Stimulated activated CD4-positive, alpha-beta T cell treated with anti-CD3 and anti-CD28 coated beads, Interleukin-1b, Interleukin-23, amount 100 ng/mL, for 1 hour (primary cell): ENCODE measurements at places on chromosomes 4 and X.

GRCh38 chr4:84481860-84482245 lies 17.2 kb downstream of the NKX6-1 start:
- no peak for DNase-seq

DNA sequence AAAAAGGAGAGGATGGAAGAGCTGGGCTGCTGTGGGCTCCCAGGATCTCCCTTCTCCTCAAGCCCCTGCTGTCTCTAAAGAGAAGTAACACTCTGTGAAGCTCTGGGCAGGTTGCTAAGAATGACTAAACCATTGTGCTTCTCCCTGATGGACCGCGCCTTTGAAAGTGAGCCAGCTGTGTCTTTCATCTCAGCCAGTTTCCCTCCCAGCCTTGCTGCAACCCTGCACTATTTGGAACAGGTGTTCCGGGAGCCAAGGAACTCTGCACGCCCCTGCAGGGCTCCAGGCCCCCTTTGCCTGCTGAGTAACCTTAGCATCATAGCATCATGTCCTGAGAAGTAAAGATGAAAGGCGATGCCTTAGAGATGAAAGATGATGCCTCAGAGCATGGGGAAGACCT lies 39.7 kb downstream of the SMIM20 start:
- DNase-seq: no peak

GRCh38 chr4:182754895-182755294 lies 162.3 kb downstream of the DCTD start:
- no peak for DNase-seq

GRCh38 chr4:97412331-97412730 lies 730.9 kb downstream of the STPG2 start:
- no peak for DNase-seq

- DNase-seq: no peak
Measured at GRCh38 chr4:66842026-66842723, 703.1 kb downstream of the CENPC start.

- DNase-seq: no peak
Measured at GRCh38 chr4:80239480-80240150, 26.8 kb upstream of the FGF5 start.

DNA sequence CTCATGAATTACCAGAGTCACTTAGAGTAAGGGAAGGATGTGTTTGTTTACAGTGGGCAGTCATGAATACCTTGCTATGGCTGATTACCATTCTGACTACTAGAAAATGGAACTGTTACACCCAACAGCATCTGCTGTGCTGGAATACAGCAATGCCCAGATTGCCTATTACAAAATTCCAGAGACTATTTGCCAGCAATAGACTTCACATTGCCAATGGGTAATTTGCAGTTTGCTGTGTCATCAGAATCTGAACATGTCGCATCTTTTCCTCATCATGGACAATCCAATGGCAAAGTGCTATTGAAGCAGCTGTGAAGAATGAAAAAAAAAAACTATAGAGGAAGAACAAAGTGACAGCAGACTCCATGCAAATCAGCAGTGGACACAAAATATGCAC lies 356.6 kb downstream of the CXXC4 start:
- DNase-seq: no peak

GRCh38 chrX:96004386-96004785 lies 680.3 kb upstream of the DIAPH2 start:
- DNase-seq: no peak

DNA sequence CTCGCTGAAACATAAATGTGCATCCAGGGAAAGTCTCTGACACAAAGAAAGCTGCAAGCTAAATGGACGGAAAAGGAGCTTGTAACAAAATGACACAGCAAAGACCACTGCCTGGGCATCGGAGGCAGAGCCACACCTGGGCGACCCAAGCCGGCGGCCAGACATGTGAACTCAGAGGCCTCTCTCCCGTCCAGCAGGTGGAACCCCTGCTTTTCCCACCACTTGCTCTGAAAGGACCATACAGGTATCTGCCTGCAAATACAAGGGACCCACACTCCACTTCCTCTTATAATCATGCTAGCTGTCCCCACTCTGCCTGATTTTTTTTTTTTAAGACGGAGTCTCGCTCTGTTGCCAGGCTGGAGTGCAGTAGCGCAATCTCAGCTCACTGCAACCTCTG lies 12.0 kb downstream of the CPLX1 start:
- no peak for DNase-seq

DNA sequence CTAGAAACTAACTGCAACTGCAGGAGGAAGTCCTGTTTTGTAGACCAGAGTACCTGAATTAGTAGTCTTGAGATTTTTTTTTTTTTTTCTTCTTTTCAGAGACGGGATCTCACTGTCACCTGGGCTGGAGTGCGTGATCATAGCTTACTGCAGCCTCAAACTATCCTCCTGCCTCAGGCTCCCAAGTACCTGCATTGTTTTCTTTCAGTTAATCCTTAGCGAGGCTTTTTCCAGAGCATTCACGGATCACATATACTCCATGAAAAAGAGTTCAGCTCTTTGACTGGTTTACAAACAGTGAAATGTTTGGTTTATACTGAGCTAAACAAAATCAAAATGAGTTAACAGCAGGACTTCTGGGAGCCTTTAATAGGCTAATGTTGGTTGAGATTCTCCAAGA lies 45.8 kb downstream of the KLHL15 start:
- no peak for DNase-seq

- DNase-seq: no peak
Measured at GRCh38 chrX:108584617-108585211, 145.1 kb downstream of the COL4A5 start.

DNA sequence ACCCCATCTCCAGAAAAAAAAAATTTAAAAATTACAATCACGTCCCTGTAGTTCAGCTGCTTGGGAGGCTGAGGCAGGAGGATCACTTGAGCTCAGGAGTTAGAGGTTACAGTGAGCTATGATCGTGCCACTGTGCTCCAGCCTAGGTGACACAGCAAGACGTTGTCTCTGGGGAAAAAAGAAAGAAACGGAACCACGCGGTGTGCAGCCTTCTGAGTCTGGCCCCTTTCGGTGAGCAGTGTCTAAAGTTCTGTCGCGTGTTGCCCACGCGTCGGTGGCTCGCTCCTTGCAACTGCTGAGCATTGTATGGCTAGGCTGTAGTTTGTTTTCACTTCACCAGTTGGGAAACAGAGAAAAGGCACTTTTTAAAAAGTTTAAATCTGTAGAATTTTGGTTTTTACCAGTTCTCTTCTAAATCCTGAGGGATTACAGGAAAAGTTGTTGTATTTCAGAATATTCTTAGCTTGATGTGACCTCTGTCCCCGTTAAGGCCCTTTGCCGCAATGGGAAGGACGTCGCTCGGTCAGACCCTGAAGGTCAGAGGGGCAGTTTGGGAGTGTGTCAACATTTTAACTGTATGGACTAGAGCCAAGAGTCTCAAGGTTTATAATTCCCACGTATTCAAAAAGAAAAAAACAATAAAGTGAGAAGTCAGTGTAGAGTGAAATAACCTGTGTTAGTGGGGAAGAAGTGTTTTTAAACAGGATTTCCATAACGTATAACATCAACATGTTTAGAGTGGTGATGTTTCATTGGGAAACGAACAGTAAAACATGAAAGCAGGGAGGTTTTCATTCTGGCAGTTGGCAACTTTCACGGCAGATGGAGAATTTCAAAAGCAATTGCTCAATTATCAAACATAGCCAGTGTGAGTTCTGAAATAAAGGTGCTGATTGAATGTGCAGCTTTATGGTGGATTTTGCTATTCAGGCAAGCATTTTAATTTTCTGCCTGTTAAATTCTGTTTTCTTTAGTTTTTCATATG lies 45.8 kb upstream of the MSANTD1 start:
- DNase-seq: no peak

GRCh38 chrX:9677098-9677739 lies 88.4 kb downstream of the GPR143 start:
- DNase-seq: peak; percentile 0

DNA sequence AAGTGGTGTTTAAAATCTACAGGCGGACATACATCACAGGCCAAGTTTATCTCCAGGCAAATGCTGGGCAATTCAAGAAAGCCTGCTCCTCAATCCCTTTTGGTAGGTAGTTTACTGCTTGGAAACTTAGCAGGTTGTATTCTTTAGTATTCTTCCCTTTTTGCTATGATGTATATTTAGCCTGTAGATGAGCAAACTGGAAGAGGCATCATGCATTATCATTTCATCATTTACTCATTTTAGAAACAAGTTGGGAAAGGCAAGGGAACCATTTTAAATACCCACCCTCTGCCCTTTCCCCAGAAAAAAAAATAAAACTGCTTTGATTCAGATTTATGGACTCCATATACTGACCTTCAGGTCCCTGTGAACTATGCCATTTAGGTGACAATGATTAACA lies 213.2 kb downstream of the CAMK2D start:
- no peak for DNase-seq

DNA sequence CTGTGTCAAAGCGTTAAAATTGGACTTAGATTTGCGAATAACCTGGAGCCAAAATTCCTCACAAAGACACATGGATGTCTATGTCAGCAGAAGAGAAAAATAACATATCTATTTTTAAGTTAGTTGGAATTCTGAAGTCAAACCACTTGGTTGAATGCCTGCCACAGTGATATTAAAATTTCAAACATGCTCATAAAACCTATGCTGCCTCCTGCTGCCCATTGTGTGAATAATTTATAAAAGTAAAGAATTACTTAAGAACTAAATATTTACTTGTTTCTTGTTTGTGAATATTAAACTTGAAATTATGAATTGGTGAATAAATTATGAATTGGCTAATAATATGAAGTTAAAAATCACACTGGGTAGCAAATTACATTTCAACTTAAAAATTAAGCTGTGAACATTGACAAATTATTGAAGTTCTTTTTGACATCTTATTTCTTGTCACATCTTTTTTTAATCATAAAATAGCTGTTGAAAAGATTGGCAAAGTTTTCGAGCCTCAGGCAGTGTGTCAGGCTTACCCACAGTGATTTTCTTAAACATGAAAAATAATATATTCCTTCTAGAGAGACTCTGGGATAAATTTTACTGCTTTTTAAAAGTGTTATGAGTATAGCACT lies 35.4 kb downstream of the FABP2 start:
- no peak for DNase-seq

DNA sequence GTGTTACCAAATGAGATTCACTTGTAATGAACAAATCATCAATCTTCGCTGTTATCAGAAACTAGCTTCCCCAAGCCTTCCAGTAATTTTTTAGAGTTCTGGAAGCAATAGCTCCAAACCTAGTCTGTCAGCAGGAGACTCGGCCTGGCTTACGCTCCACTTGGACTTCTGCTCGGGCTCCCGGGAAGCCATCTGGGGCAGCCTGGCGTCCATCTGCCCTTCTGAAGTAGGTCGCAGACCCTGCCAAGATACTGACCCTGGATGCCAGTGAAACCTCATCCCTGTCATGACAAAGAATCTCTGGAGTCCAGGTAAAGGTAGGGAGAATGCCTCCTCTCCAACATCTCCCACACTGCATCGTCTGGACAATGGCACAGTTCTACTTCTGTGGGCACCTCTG lies 493.8 kb upstream of the ZFP42 start:
- no peak for DNase-seq

DNA sequence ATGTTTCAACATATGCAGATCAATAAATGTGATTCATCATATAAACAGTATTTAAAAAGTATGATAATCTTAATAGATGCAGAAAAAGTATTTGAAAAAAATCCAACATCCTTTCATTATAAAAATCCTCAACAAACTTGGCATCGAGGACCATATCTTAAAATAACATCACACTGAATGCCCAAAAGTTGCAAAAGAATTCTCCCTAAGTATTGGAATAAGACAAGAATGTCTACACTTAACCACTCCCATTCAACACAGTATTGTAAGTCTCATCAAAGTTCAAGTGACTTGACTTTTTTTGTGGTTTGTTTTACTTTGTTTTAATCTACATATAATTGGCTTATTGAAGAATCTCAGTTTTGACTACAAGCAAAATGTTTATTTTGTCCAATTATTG lies 779.0 kb upstream of the SLIT2 start:
- no peak for DNase-seq

GRCh38 chr4:673349-674091 lies 556 bp downstream of the ATP5ME start:
- DNase-seq: no peak

- DNase-seq: no peak
Measured at GRCh38 chrX:109707319-109707718, 25.7 kb downstream of the ACSL4 start.

- DNase-seq: no peak
Measured at GRCh38 chr4:170697045-170697444, 607.3 kb upstream of the AADAT start.

DNA sequence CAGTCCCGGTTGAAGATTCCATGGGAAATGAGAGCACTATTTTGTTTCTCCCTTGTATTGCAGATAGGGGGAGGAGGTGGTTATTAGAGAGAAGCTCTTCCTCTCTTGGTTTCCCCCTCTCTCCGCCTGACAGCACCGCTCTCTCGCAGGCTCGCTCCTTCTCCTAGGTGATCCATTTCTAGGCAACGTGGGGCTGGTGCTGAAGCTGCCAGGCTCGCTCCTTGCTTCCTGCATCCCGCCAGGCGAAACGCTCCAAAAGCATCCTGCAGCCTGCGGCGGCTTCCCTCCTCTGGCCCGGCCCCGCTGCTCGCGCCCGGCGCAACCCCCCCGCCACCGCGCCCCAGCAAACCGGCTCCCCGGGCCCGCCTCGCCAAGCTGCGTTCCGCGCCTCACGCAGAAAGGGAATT lies at the start of gene GRID2:
TSS of gene GRID2 (plus strand) at position 346 of the 407 bp plus-strand sequence.
- no peak for DNase-seq

DNA sequence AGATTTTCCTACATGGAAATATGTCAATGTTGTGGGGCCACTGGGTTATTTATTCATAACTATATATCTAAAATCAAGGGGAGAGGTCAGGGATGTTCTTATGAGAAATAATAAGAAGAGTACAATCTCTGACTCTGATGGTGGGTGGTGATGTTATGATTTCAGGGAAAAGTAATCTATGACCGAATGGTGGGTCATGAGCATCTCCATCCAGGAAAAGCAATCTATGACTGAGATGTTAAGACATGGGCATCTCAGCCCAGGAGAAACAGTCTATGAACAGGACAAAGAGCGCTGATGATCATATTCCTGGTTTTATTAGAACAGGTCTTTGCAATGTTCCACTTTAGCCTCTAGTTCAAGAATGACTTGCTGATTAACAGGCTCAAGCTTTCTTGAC lies 137.1 kb downstream of the ARSF start:
- no peak for DNase-seq

GRCh38 chrX:130716346-130716745 lies 186.7 kb downstream of the ENOX2 start:
- no peak for DNase-seq
